ENCODE measurements at places on chromosomes 7 and 10. TPM values are rescaled to one million over a fixed set of nuclear protein-coding genes. Genes with fewer than 3 reads are reported as not detected.

- DNase-seq: peak; percentile 97
- H3K36me3 ChIP-seq: no peaks in the 10 kb centered on the region
- H3K27ac ChIP-seq: no peak overlapping the region
These were observed 46.7 kb downstream of the MICALL2 start for GRCh38 chr7:1412322-1413261.

GRCh38 chr10:83166344-83166743 is 973.0 kb upstream of the GHITM start:
- H3K27ac ChIP-seq: no peak overlapping the region
- no peak overlapping the region for H3K4me3 ChIP-seq
- H3K36me3 ChIP-seq: no peaks in the 10 kb centered on the region
- no peaks in the 10 kb centered on the region for H3K27me3 ChIP-seq

DNA sequence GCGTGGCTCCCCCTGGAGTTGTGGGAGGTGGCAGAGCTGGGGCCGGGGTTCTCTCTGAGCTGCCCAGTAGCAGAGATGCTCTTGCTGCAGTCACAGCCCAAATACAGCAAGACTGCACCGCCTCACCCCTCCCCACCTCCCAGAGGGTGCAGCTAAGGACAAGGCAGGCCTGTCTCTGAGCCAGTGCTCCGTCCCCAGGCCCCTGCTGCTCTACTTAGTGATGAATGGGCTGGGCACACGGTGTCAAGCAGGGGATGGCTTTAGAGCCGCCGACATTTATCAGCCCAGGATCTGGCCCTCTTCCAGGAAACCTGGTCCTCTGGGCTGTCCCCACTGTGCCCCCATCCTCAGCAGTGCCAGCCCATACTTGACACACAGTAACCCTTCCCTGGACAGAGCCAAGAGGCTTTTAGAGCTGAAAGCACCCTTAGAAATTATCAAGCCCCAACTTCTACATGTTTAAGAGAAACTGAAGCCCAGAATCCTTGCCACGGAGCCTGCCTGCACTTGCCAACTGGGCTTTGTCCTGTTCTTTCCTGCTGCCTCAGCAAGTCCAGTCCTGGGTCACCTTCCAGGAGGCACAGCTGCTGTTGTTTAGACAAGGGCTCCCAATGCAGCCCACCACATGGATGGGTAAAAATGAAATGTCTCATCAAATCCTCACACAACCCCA is 137.1 kb upstream of the UNC5B start:
- DNase-seq: peak; percentile 16
- no peak overlapping the region for H3K4me3 ChIP-seq
- H3K4me1 ChIP-seq: no peaks in the 10 kb centered on the region

DNA sequence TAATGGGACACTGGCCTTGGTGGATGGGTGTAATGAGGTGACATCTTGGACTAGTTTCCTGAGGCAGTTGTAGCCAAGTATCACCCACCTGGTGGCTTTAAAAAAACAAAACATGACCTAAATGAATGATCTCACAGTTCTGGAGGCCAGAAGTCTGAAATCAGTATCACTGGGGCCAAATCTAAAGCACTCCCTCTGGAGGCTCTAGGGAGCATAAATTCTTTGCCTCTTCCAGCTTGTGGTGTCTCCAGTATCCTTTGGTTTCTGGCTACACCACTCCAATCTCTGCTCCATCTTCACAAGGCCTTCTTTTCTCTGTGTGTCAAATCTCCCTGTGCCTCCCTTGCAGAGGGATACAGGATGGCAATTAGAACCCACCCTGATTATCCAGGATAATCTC is 342.9 kb downstream of the CALN1 start:
- no peaks in the 10 kb centered on the region for H3K36me3 ChIP-seq
- DNase-seq: no peak
- H3K4me1 ChIP-seq: no peaks in the 10 kb centered on the region
- no peak overlapping the region for H3K4me3 ChIP-seq

GRCh38 chr7:48049850-48050249 is 14.5 kb downstream of the C7orf57 start:
- H3K36me3 ChIP-seq: no peaks in the 10 kb centered on the region
- DNase-seq: no peak
- H3K27ac ChIP-seq: no peak overlapping the region
- H3K4me3 ChIP-seq: no peak overlapping the region
- H3K27me3 ChIP-seq: no peaks in the 10 kb centered on the region

- H3K4me1 ChIP-seq: peaks cover 14% of the 10 kb centered on the region
- no peak overlapping the region for H3K27ac ChIP-seq
- peaks cover 3% of the 10 kb centered on the region for H3K36me3 ChIP-seq
These were observed 18.6 kb downstream of the TAS2R41 start for GRCh38 chr7:143496263-143496662.

- no peaks in the 10 kb centered on the region for H3K36me3 ChIP-seq
- H3K4me1 ChIP-seq: no peaks in the 10 kb centered on the region
- DNase-seq: no peak
- H3K27ac ChIP-seq: no peak overlapping the region
- no peak overlapping the region for H3K4me3 ChIP-seq
These were observed 309.5 kb upstream of the TEX47 start for GRCh38 chr7:89104748-89105685.

GRCh38 chr7:151755131-151755801 is 121.6 kb downstream of the PRKAG2 start:
- peaks cover 21% of the 10 kb centered on the region for H3K4me1 ChIP-seq
- DNase-seq: no peak
- H3K4me3 ChIP-seq: peak overlapping the region; percentile 88
- H3K27me3 ChIP-seq: no peaks in the 10 kb centered on the region

GRCh38 chr7:139845443-139845805 is 16.4 kb downstream of the TBXAS1 start:
- H3K4me3 ChIP-seq: no peak overlapping the region
- peaks cover 3% of the 10 kb centered on the region for H3K27me3 ChIP-seq

Gene FAM25A
- total RNA-seq: not detected

Gene A1CF
- total RNA-seq: not detected

Gene TRPV5
- total RNA-seq: not detected

Gene SPDYE9
- total RNA-seq: not detected
